ENCODE measurements at places on chromosomes 1 and 21.

DNA sequence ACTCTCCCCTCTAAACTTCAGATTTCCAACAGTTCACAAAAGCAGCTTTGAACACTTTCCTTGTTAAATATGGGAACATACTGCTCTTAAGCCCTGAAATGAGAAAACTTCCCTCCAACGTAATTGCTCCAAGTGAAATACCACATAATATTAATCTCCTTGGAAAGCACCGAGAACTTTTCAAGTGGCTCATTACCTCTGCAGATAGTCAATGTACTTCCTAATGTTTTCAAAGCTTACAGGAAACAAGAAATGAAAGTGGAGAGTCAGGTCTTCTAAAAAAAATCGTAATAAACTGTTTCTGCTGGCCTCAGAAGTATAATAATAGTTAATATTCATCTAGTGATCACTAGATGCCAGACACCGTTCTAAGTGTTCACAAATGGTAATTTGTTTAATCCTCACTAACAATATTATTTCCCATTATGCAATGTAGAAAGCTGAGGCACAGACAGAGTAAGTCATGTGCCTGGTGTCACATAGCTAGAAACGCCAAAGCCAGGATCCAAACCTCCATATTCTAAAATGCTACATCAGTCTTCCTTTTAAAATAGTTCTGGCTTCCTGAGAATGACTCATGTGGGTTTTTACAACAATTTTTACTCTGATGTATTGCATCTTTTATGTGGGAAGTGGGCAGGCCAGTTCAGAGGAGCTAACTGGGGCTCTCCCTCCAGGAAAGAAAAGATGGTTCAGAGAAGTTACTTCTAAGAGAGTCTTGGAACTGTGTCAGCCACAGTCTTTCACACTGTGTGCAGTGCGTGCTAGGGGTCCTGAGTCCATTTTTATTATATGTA, 177.2 kb downstream of the PLPPR4 start:
- DNase-seq: no peak

- DNase-seq: peak; percentile 93
These were observed 38.4 kb downstream of the TAS1R2 start for GRCh38 chr1:18820791-18821641.

GRCh38 chr21:42056468-42056867, 14.6 kb upstream of the UMODL1 start:
- no peak for DNase-seq

DNA sequence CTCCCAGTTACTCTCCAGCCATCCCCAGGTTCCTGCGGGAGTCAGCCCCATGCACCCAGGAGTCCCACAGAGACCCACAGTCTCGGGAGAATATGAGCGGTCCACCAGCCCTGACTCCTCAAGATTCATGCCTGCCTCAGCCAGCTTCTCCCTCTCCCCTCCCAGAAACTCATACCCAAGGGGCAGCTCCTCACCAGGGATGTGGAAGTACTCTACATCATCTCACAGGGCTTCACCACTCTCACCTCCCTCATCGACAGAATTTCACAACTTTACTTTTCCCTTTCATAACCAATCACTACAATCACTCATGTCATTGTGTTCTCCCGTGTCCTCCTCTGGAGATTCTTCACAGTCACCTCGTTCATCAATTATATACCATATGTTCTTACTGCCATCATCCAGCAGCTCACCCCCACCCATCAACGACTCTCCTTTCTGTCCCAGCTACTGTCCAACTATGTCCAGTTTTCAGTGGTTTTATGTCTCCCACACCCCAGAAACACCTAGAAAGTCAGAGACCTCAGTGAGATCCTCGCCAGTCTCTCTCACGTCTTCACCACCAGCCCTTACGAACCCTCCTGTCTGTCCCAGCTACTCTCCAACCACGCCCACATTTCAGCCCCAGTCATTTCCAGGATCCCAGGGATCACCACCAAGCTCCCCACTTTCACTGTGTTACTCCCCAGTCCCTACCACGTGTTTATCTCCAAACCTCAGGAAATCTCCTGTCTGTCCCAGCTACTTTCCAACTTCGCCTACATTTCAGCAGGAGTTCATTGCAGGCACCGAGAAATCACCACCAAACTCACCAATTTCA, 1530.1 kb upstream of the TPTE start:
- peak; percentile 78 for DNase-seq

GRCh38 chr1:1430992-1431844, 4.3 kb upstream of the VWA1 start:
- DNase-seq: no peak

- no peak for DNase-seq
These were observed 128.1 kb upstream of the ZNF648 start for GRCh38 chr1:182189535-182190066.

GRCh38 chr1:154288661-154289060, 16.2 kb downstream of the HAX1 start:
- DNase-seq: no peak

GRCh38 chr1:54361342-54361741, 44.9 kb downstream of the SSBP3 start:
- peak; percentile 89 for DNase-seq

- DNase-seq: no peak
These were observed 30.5 kb downstream of the ENO1 start for GRCh38 chr1:8847990-8848389.

- DNase-seq: no peak
These were observed 48.8 kb upstream of the KCNH1 start for GRCh38 chr1:211182746-211183145.

DNA sequence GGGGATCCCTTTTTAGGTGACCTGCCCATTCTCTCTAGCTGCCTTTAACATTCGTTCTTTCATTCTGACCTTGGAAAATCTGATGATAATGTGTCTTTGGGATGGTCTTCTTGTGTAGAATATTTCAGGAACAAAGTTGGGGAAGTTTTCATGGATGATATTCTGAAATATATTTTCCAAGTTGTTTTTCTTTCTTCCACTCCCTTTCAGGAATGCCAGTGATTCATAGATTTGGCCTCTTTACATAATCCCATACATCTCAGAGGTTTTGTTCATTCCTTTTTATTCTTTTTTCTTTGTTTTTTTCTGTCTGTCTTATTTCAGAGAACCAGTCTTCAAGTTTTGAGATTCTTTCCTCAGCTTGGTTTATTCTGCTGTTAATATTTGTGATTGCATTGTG, 13.9 kb upstream of the SCMH1 start:
- DNase-seq: no peak

DNA sequence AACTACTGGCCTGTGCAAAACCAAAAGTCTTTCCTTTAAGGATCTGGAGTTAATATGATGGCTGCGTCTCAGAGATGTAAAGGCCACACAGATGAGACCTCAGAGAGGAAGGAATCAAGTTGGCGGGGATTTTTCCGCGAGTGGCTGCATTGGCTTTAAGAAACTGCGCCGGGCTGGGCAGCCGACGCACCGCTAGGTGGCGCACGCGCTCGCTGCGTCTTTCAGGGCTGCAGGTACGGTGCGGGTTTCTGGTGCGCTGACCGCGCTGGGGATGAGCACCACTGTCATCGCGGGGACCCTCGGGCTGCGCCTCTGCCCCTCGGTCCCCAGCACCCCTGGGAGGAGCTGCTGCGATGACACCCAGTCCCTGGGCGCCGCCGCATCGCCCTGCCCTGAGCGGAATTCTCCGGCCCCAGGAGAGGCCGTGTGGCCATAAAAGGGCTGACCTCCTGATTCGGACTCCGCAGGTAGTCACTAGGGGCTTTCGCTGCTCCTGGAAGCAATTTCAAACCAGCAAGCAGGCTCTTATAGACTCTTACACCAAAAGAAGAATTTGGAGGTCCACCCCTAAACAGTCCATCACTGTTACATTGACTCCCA, 241.0 kb downstream of the KCNJ6 start:
- DNase-seq: peak; percentile 53

- no peak for DNase-seq
These were observed 19.2 kb upstream of the VASH2 start for GRCh38 chr1:212930986-212931678.

GRCh38 chr1:20603504-20604464, 14.9 kb downstream of the CDA start:
- no peak for DNase-seq

DNA sequence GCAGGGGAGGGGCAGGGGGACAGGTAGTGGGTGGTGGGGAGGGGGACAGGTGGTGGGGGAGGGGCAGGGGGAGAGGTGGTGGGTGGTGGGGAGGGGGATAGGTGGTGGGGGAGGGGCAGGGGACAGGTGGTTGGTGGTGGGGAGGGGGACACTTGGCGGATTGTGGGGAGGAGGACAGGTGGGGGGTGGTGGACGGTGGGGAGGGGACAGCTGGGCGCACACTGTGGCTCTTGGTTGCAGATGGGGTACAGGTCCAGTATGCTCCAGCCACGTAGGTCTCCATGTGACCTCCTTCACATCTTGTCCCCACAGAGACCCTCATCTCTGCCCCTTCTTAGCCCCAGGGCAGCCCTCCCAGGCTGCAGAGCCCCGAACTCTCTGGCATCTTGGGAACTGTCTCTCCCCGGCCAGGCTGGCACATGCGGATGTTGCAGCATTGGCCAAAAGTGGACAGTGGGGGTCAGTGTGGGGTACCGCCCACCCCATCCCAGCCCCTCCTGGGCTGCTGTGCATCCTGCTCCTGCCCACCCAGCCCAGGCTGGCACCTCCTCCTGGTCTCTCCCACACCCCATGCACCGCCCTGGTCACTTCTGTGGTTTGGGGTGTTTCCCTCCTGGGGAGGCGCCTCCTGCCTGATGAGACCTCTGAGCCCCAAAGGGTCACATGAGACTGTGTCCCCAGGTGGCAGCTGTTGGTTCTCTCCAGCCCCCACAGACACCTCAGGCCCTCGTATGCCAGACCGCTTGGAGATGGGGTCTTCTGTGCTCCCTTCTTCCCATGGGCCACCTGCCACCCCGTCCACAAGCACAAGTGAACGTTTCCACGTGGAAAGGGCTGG, 7.6 kb upstream of the SLC19A1 start:
- no peak for DNase-seq

- DNase-seq: no peak
These were observed 176.1 kb downstream of the CLIC6 start for GRCh38 chr21:34844924-34845238.

GRCh38 chr1:58905628-58906221, 121.9 kb upstream of the JUN start:
- no peak for DNase-seq

DNA sequence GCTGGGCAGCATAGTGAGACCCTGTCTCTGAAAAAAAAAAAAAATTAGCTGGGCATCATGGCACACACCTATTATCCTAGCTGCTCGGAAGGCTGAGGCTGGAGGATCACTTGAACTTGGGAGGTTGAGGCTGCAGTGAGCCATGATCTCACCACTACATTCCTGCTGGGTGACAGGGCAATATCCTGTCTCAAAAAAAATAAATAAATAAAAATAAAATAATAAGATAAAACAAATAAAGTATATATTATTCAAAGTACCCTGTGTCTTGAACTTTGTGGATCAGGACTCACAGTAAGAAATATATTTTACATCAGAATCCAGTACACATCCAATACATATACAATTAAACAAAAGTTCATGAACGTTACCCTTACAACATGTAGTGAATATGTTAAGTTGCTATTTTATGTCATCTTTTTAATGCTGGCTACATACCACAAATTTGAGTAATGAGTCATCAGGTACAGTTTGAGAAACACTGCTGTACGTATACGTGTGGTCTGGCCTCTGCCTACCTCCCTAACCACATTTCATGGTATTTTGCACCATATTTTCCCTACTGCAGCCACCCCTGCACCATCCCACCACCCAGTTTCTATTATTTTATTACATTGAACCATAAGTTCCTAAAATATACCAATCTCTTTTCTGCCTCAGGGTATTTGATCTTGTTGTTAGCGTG, 4.4 kb downstream of the NME7 start:
- no peak for DNase-seq

DNA sequence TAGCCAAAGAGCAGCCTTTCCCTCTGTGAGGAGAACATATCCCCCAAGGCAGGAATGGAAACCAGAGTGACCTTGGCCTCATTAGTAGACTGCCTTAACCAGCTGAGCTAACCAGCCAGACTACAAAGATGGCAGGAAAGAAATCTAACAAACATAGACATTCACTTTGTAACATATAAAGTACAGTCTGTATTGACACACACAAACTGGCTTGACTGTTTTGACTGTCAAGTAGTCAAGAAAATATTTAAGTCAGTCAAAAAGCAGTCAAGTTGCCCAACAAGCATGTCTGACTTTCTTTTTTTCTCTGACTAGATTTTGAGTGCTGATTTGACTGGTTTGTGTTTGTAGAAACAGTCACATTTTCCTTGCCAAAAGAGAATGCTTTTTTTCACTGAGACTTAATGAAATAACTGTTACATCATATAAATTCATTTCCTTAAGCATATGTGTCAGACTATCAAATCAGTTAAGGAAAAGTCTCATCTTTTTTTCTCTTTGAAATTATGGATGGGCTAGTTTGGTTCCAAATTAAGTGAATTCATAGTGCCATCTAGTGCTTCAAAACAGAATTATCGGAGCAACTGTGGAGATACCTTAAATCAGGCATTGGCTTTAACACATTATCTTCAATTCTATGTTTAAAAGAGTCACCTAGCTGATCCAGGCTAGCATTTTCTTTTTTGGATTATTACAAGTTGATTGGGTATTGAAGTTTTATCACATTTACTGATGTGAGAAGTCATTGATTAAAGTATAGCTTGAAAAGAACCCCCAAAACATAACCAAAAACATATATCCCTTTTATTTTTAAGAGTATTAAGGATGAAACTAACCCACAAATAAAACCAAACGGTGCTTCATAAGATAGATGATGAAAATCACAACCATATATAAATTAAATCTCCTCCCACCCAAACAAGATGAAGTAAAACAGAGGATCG, 75.0 kb downstream of the ATP6V1G3 start:
- DNase-seq: no peak

- no peak for DNase-seq
These were observed 499.6 kb downstream of the MRPL39 start for GRCh38 chr21:25107708-25108107.

- no peak for DNase-seq
These were observed 411.9 kb upstream of the PKN2 start for GRCh38 chr1:88272216-88272615.

GRCh38 chr1:39406533-39407450, 84.6 kb upstream of the BMP8A start:
- no peak for DNase-seq

GRCh38 chr1:155974208-155975115, 3.9 kb downstream of the ARHGEF2 start:
- peak; percentile 72 for DNase-seq

DNA sequence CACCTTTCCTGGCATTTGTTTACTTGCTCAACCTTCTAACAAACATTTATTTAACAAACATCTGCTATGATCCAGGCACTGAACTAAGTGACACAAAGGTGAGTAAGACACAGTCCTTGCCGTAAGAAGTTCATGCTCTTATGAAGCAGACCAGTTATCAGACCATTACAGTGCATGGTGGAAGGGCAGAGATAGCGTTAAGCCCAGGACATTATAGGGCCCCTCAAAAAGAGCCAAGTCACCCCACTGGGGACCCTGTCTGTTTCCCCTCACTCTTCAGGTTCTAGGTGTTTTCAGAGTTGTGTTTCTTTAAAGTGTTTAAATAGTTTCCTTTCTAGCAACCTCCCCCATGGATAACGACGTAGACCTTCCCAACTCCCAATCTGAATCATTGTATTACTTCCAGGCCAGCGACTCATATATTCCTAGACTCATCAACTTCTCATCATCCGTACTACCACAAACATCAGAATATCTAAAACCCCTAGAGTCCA, 39.3 kb downstream of the TCP10L start:
- no peak for DNase-seq

- peak; percentile 57 for DNase-seq
These were observed 1.0 kb downstream of the PLEKHG5 start for GRCh38 chr1:6490181-6491080.
